Activated CD8-positive, alpha-beta T cell treated with anti-CD3 and anti-CD28 coated beads, Interleukin-2, amount 10 ng/mL, durations not matched to agents 7 days and 5 days (primary cell): ENCODE measurements at places on chromosomes 11 and 22. TPM values are rescaled to one million over a fixed set of nuclear protein-coding genes. Genes with fewer than 3 reads are reported as not detected.

DNA sequence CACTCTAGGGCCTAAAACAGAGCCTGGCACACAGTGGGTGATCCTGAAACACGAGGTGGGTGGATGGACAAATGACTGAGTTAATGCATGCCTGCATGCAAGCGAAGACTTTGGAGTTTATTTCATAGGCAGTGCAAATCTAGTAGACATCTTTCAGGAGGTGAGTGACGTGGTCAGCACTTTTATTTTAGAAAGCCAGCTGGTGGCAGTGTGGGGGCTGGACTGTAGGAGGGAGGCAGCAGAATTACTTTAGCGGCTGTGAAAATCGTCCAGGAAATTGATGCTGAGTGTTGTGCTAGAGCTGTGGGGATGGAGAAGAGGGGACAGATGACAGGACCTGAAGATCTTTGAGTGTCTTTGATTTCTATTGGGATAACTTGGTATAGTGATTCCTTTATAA is 47.1 kb downstream of the BMAL1 start:
- H3K27ac ChIP-seq: no peak overlapping the region
- H3K27me3 ChIP-seq: no peaks in the 10 kb centered on the region
- peaks cover 18% of the 10 kb centered on the region for H3K4me1 ChIP-seq
- H3K4me3 ChIP-seq: no peak overlapping the region
- peaks cover 41% of the 10 kb centered on the region for H3K36me3 ChIP-seq
- DNase-seq: no peak

DNA sequence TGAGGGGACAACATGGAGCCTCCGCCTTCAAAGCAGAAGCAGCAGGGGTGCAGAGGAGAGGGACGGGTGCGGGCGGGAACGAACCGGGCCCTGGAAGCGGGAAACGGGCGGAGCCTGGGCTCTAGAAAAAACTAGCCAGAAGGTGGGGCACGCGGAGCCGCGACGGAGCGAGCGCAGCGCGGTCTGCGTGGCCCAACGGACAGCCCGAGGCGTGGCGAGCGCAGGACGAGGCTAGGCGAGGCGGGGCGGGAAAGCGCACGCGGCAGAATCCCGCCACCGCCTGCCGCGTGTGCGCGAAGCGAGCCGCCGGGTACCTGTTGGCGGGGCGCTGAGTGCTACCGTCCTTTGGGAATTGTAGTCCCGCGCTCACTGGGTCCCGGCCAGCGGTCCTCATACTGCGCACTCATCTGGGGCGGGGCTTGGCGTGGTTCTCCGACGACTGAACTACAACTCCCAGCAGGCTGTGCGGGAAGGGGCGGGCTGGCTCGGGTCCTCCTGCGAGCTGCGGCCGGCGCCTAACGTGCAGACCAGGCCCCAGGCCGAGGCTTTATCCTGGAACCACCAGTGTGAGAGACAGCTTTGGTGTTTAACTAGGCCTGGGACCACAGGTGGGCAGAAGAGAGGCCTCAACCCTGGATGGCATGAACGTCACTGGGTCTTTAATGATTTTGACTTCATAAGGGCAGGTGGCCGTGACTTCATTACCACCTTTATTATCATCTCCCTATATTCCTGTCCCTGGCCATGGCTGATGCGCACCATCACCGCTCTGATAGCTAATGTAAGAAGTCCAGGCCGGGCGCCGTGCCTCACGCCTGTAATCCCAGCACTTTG is at the start of gene ATL3:
TSS of gene ATL3 (minus strand) at position 55 of the 834 bp plus-strand sequence. CDS start at position 14, 41 bp downstream.
- no peaks in the 10 kb centered on the region for H3K27me3 ChIP-seq
- H3K4me3 ChIP-seq: peak within 1 kb of the TSS; percentile 87
- peak; percentile 96 for DNase-seq
- H3K27ac ChIP-seq: peak within 1 kb of the TSS; percentile 87
- H3K4me1 ChIP-seq: peaks cover 34% of the 10 kb centered on the region

DNA sequence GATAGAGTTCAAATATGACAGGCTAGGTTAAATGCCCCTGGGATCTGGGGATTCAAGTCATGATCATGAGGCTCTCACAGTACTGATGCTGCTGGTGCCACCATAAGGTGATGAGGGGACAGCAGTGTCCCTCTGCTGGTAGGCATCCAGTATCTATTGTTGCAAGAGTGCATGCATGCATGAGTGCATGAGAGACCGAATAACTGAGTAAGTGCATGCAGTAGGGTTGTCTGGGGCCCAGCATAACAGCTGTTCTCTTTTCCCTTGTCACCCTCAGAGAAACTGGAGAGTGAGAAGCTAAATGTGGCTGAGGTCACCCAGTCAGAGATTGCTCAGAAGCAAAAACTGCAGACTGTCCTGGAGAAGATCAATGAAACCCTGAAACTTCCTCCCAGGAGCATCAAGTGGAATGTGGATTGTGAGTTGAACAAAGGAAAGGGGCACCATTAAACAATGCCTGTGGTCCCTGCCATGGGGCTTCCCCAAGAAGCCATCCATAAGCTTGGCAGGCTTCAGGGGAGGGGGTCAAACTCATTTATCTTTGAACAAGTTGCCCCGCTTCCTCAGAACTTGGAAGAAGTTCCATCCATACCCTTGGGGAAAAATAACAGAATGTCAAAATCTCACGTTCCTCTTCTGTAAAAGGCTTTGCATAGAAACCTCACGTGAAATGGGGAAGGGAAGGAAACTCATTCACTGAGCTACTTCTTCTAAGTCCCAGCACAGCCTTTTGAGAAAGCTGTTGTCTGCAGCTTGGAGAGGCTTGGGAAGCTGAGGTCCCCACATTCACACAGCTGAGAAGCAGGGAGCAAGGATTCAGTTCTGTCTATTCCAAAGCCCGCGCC is 119.0 kb downstream of the PARVA start:
- H3K27ac ChIP-seq: no peak overlapping the region
- H3K4me3 ChIP-seq: no peak overlapping the region
- peaks cover 8% of the 10 kb centered on the region for H3K27me3 ChIP-seq
- no peaks in the 10 kb centered on the region for H3K4me1 ChIP-seq
- DNase-seq: peak; percentile 13

- H3K4me1 ChIP-seq: peaks cover 21% of the 10 kb centered on the region
- DNase-seq: no peak
- H3K4me3 ChIP-seq: no peak overlapping the region
Measured at GRCh38 chr11:95717314-95717713, 72.3 kb downstream of the FAM76B start.

Gene TPH1
- total RNA-seq: 0.55 TPM

Gene SAA4
- total RNA-seq: not detected
